NCI-H345 (cell line): ENCODE measurements at places on chromosomes 7 and 10.

- DNase-seq, result no peak
These were observed 2.5 kb downstream of the ACSL5 start for GRCh38 chr10:112376396-112376790.

GRCh38 chr7:67781841-67782240 lies 785.2 kb downstream of the TYW1 start:
- DNase-seq, result no peak

DNA sequence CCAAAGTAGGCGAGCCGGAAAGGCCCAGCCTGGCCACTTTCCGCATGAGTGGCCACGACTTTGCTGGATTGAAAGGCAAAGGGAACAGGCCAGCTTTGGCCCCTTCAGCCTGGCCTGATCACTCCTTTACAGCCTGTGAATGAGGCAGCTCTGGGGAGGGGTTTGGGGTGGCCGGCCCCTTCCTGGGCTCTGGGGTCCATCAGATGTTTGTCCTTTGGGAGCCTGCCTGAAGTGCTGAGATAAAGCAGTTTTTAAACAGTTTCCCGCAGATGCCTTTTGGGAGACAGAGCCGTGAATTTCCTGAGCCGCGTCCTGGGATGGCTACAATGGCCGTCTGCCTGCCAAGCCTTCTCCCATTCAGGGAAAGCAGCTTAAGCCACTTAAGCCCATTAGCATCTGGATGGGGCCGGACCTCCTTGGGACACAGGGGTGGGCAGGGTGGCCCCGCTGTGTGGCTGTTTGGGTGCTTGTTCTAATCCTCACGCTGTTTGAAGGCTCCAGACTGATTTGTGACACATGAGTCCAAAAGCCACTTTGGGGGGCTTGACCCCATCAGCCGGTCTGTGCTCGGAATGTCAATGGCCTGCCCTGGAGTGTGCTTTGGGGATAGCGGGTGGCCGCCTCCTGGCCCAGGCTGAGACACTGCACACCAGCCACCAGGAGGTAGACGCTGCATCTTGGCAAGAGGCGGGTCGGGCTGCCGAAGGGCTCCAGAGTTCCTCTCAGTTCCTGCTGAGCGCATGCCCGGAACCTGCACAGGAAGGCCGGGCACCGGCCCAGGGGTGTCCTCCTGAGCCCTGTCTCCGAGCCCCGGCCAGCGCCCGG lies 38.9 kb downstream of the NKX6-2 start:
- DNase-seq, result no peak

DNA sequence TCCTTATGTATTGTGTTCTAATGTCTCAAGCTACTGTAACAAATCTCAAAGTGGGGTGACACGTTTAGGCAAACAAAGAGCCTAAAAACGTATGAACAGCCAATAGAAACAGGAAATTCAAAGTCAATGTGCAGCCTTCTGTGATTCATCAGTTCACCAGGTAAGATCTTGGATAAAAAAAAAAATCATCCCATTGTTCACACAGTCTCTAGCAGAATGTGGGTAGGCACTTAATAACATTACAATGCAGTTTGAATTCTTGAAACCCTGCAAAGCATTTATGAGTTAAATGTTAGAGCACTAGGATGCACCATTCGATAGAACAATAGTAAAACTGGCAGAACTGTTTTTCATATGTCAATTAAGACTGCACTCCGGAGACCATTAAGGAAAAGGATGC lies 88.2 kb upstream of the HDAC9 start:
- no peak for DNase-seq

GRCh38 chr10:114118514-114118913 lies 55.5 kb downstream of the CCDC186 start:
- no peak for DNase-seq

GRCh38 chr7:1111156-1111555 lies 23.2 kb downstream of the GPER1 start:
- DNase-seq, result no peak

DNA sequence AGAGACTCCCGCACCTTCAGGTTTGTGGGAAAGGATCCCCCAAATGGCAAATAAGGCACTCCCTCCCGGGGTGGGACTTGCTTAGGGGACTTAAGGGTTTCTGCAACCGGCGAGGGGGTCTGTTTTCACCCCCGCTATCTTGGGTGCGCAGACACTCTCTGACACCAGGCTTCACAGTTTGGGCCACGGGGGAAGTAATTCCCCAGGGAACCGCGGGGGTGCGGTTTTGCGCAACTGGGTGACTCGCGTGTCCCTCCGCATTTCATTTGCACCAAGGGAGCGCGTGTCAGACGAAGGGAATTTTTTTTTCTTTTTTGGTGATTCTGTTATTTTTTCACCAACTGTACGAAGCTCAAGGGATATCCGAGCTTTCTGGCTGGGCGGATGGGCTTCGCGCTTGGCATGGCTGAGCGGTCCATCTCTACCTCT lies 1.7 kb downstream of the GRM8 start:
- no peak for DNase-seq

DNA sequence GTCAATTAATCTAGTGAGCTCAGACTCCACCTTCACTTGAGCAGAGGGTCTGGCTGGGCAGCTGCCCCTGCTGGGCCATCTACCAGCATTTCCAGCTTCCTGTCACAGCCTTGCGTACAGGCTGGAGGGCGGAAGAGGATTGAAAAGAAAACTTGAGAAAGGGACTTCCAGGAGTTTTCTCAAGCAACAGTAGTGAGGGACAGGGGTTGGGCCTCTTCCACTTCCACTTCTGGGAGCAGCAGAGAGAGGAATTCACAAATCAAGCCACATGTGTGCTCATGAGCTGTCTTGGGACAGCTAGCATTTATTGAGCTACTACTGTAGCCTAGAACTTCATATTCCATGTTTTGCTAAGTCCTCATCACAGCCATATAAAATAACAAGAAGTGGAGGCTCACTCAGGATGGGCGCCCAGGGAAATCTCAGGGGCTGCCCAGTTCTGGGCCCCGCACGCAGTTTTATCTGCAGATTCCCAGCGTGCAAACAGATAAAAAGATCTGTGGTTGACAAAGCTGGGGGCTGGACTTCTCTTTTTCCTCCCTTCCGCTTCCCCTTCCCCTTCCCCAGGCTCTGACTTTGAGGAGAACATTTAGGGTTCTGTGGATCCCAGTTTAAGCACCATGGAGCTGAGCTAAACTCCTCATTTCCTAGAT lies 135.8 kb downstream of the RGS10 start:
- no peak for DNase-seq

GRCh38 chr10:43610636-43611035 lies 4.4 kb downstream of the ZNF485 start:
- no peak for DNase-seq

DNA sequence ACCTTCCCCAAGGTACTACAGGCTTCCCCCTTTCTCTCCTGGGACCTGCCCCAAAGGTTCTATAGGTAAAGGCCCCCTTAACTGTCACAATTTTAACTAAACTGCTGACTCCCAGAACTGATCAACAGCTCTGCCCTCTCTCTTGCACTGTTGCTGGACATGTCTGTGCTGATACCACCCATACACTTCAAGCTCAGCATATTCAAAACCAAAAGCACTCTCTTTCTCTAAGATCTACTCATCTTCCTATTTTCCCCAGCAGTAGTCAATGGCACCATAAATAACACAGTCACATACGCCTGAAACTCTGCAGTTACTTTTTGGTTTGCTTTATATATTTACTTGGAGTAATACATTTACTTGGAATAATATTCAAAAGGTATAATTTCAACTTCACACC lies 12.3 kb downstream of the OSBPL3 start:
- DNase-seq, result no peak

DNA sequence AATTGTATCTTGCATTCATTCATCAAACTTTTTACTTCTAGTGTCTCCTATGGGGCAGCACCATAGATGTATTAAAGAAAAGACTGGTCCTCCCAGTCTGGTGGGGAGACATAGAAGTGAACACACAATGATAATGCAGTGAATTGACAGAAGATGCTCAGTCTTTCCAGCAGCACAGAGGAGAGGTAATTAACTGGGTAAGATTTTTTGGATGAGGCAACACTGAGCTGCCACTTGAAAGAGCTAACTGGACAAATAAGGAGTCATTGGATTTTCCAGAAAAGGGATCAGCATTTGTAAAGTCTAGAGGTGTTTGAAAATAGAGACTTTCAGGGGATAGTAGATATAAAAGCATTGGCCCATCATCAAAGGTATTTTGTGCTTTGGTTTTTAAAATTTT lies 7.2 kb upstream of the ITPRIP start:
- DNase-seq, result no peak

GRCh38 chr10:49109669-49110340 lies 5.5 kb downstream of the VSTM4 start:
- no peak for DNase-seq

GRCh38 chr10:35356725-35357092 lies 20.4 kb downstream of the CCNY start:
- no peak for DNase-seq

GRCh38 chr10:30062090-30062489 lies 2.7 kb upstream of the JCAD start:
- no peak for DNase-seq

- DNase-seq, result no peak
These were observed 87.1 kb downstream of the SRI start for GRCh38 chr7:88132725-88133124.

- DNase-seq, result no peak
These were observed 28.6 kb downstream of the RABGEF1 start for GRCh38 chr7:66768865-66769832.

DNA sequence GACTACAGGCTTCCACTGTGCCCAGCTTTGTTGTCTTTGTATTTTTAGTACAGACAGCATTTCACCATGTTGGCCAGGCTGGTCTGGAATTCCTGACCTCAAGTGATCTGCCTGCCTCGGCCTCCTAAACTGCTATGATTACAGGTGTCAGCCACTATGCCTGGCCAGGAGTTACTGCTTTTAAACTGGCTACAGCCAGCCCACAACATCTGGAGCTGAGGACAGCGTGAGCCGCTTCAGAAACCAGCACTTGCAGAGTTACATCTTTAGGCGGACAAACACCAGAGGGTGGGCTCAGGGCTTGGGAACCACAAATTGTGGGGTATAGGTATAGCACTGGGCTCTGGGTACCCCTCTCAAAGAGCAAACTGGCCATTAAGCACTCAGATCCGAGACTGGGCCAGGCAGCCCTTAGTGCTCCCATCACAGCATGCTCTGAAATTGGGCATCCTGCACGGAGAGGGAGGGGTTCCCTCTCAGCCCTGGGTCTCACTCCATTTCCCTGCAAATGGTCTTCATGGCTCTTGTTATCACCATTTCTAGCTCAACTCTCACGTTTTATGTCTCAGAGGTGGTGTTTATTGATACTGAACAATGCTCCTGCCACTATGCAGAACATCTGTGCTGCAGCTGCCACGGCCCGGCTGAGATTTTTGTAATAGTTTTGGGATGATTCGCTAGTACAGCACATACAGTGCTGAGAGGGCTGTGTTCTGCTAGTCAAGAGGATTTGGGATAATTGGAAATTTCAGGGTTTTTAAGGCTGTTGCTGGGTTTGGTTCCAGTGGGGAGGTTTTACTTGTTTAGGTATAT lies 146.4 kb upstream of the LYZL2 start:
- DNase-seq, result no peak

DNA sequence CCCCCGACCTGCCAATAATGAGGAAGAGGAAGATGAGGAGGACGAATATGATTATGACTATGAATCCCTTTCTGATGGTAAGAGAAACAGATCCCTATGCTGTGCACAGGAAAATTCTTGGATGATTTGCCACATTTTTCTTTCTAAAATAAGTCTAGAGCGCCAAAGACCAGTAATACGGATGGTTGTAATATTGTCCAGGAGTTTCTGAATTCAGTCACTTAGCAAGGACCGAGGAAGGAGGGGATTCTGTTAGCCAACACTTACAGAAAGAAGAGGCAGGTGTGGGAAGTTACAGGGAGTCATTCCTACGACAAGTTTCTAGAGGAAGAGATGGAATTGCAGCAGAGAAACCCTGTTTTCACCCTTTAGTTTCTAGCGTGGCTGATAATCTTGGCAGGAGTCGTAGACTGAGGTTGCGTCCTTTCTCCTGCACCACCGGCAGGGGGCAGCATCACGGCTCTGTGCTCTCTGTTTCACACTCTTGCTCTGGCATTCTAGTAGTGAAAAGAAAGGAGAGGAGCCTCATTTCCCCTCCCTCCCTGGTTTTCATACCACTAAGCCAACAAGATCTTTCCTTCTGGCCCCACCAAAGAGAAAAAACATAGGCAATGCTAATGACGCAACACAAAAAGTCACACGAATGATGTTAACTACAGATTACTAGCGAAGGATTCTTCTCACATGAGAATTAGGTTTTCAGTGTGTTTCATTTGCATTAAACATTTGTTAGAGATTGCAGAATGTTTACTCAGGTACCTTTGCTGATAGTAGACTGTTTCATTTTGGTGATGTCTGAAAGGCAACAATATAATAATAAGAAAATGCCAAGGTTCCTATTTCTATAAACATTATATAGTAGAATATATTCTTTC lies 82.7 kb downstream of the NOC3L start:
- DNase-seq, result peak; percentile 9

DNA sequence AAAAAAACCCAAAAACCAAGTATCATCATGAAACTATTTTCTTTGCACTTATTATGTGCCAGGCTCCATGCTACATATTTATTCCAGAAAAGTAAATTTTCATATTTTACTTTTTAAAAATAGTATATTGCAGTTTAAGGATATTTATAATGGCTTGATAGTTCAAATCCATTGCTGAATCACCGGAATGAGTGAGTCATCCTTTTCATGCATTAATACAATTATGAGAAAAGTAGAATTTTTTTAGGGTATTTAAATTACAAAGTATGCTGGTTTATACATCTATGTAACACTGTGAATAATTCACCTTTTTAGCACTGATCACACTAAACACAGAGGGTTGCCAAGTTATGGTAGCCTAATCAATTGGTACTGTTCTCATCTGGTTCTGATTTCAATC lies 54.3 kb downstream of the SLC16A9 start:
- no peak for DNase-seq

DNA sequence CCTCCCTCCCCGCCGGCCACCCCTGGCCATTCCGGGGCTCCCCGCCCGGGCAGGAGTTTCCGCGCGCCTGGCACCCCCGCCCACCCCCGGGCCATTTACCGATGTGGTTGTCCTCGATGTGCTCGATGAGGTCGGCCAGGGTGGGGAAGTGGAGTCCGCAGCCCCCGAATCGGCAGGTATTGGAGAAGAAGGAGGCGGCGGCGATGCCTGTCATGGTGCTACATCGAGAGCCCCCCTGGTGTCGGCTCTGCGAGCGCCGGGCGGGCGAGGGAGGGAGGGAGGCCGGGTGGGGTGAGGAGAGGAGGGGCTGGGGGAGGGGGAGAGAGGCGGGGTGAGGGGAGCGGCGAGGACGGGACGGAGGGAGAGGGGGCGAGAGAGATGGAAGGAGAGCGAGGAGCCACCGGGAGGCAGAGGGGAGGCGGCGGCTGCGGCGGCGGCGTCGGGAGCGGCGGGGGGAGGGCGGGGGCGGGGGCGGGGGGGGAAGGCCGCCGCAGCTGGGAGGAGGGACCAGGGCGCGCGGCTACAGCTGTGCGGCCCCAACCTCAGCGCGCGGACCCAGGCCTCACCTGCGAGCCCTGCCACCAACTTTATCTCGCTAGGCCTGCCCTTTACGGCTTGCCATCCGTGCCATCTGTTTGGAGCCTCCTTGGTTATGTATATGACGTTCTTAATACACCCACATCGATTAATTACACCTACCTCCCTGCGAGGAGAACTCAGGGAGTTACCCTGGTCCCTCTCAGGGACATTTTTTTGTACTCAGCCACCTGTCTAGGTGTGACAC lies at the start of gene JAZF1:
TSS of gene JAZF1 (minus strand) at position 432 of the 784 bp plus-strand sequence.
- DNase-seq, result peak; percentile 66
